ENCODE measurements at places on chromosomes 1 and 21.

GRCh38 chr1:234270581-234271242 lies 102.5 kb upstream of the COA6 start:
- no peak for DNase-seq

DNA sequence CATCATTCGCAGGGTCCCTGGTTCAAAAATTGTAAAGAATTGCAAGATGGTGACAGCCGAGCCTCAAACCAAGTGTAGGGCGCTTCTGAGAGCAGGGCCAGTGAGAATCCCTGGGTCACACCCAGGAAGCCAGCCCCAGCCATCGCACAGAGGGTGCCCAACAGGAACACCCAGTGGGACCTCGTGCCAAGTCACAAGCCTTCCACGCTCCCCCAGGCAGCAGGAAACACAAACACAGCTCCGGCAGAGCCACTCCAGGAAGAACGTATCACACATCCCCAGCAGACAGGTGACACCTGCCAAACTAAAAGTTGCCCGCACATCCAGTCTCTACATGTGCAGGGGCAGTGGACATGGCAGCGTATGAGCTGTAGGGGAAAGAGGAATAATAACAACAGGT lies 20.2 kb downstream of the DHRS3 start:
- no peak for DNase-seq

GRCh38 chr1:17081439-17081838 lies 27.6 kb upstream of the SDHB start:
- DNase-seq: no peak

GRCh38 chr21:43608664-43609063 lies 50.6 kb downstream of the HSF2BP start:
- DNase-seq: no peak

Data from LoVo (cell line).